ENCODE measurements at places on chromosomes 7 and 10. TPM values are rescaled to one million over a fixed set of nuclear protein-coding genes. Genes with fewer than 3 reads are reported as not detected.

CACNA2D1 gene
- not detected for total RNA-seq

DNA sequence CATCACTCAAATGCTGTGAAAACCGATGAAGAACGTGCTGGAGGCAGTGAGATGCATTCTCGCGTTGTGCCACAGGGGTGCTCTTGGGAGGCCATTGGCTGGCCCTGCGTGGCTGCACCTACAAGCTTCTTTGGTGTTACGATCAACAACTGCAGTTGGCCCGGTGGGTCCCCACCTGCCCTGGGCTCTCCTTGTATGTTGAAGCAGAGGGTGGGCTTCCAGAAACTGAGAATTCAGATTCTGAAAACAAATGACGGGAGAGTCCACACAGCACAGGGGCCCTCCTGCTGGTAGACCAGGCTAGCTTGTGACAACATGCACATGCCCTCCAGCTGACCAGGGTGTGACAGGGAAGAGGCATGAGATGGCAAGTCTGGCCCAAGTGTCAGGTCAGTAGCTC, 23.7 kb upstream of the DDC start:
- no peak for DNase-seq

GRCh38 chr10:100370714-100371481, 23.9 kb downstream of the SCD start:
- DNase-seq = peak; percentile 75

TEX47 gene
- total RNA-seq = not detected

DNA sequence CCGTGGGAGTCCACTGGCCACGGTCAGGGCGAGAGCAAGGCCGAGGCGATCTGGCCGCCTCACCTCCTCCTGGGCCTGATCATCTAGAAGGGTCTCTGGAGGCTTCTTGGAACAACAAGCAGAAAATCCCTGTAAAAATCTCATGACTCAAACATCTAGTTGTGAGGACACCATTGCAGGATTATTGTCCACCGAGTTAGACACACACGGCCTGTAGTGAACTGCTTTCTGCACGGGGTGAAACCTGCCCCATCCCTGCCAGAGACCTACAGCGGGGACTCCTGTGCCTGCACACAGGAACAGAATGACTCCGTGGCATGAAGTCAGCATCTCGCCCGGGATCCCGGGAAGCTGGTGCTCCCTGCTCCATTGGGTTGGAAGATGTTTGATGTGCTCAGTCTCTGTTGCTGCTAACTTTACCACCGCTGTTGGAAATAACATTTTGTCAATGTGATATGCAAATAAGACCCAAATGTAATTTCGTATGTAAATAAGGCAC, 267.0 kb upstream of the TCERG1L start:
- no peak for DNase-seq

DNA sequence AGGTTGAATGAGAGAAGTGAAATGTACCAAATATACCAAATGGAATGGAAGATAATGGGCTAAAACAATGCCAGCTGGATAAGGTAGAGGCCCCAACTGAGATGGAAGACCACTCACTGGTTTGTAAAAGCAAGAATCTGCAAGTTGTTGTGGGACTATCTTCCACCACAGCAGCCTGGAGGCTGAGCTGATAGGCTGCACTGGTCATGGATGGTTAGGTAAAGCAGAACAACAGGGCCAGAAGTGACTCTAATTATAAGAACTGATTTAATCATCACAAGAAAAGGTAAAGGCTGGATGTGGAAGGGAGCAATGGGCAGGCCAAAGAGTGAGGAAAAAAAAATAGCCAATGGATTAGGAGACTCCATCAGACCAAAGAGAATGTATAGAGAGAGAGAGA, 11.8 kb downstream of the TFEC start:
- no peak for DNase-seq

- DNase-seq = no peak
Measured at GRCh38 chr7:137882806-137883205, 36.0 kb upstream of the DGKI start.

DNA sequence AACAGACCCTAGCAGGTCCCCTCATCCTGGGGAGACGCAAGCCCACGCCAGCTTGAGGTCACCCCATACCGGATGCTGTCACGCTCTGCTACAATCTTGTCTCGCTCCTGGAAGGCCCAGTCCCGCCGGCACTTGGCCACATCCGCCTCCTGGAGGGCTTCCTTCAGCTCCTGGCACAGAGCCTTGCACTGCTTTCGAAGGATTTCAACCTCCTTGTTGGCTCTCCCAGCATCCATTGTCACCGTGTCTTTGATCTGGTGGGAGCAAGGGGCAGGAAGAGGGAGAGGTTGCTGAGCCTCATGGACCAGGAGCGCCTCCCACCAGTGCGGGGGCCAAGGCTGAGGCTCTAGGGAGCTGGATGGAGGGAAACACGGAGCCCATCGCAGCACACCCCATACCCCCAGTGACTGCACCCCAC, 90.9 kb downstream of the DLG5 start:
- no peak for DNase-seq

RAB11FIP2 gene
- total RNA-seq = 13.6 TPM

UPK3B gene
- total RNA-seq = 0.92 TPM

- no peak for DNase-seq
Measured at GRCh38 chr7:158798741-158799140, 30.6 kb downstream of the ESYT2 start.

OPALIN gene
- not detected for total RNA-seq

- DNase-seq = no peak
Measured at GRCh38 chr7:151993977-151994676, 31.3 kb upstream of the GALNT11 start.

DNA sequence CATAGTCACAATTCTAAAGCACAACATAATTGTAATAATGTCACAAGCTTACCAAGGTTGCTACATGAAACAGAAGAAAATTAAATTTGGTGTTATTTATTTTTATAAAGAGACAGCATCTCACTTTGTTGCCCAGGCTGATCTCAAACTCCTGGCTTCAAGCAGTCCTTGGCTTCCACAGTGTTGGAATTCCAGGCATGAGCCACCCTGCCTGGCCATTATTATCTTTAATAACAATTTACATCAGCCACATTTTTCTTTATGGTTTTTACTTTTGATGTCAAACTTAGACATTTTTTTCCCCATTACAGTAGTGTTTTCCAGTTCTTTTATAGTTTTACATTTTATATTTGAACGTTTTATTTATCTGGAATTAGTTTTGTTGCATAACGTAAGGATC, 46.7 kb downstream of the BMPR1A start:
- DNase-seq = no peak

GRCh38 chr7:143069912-143070500, 17.9 kb downstream of the OR6V1 start:
- no peak for DNase-seq
